ENCODE measurements at places on chromosomes 3 and 15.

DNA sequence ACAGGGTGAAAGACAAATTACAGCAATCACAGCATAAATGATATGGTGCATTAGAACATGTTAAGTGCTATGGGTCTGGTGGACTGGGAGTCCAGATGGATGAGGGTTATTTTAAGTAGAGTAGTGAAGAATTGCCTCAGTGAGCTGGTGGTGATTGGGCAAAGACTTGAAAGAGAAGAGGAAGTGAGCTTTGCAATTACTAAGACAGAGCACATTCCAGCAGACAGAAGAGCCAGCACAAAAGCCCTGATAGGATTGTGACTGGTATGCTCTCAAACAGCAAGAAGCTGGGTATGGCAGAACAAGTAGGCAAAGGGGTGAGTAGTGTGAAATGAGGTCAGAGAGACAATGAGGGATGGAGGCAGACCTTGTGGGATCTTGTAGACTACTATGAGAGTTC lies 2.1 kb upstream of the ACKR4 start:
- DNase-seq, result no peak

DNA sequence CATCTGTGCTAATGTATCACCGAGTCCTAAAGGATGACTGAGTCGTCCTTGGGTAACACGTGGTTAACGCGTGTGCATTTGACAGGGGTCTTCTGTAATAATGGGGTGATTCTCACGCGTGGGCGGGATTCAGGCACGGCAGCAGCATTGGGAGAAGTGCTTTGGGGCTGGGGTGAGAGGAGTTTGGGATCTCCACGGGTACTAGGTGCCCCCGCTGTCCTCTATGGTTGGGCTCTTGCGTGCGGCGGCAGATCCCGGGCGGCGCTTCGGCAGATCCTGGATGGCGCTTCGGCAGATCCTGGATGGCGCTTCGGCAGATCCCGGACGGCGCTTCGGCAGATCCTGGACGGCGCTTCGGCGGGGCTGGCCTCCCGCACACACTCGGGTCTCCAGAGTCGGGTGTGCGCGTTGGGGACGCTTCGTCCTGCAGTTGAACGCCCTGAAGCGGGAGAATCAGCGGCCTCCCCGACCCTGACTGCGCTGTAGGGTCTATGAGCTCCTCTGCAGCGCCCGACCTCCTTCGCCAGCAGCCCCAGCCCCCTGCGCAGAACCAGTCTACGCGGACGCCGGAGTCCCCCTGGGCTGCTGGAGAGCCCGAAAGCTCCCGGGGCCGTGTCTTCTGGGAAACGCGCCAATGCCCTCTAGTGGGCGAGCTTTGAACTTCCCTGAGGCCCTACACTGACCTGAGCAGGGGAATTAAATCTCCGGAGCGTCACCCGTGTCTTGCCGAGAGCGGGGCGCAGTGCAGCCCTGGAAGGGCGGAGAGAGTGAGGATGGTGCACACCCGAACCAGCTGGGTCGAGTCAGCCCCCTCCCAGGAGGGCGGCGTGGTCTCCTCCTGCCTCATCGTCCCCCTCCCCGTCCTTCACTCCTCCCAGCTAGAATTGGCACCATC lies 48.1 kb upstream of the EPHB3 start:
- peak; percentile 69 for DNase-seq

- no peak for DNase-seq
Measured at GRCh38 chr15:41512940-41513505, 604 bp downstream of the LTK start.

DNA sequence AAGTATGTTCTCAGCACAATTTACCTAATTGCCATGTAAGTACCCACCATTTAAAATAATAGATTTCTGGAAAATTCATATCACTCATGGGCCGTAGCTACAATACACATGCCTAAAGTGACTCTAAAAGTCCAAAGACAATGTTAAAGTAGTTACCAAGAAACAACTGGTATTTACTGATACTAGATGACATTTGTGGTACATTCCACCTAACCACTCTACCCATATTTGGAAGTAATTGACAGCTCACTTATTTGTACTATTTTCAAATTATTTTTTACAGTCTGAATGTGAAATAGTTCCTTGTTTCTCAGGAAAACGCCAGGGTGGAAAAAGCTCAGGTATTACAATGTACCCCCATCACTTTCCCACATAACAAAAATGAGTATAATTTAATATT lies 573.0 kb downstream of the MECOM start:
- no peak for DNase-seq

GRCh38 chr15:90423801-90424319 lies 35.8 kb downstream of the IQGAP1 start:
- DNase-seq, result no peak

- DNase-seq, result no peak
Measured at GRCh38 chr15:80750575-80750974, 28.6 kb upstream of the CEMIP start.

DNA sequence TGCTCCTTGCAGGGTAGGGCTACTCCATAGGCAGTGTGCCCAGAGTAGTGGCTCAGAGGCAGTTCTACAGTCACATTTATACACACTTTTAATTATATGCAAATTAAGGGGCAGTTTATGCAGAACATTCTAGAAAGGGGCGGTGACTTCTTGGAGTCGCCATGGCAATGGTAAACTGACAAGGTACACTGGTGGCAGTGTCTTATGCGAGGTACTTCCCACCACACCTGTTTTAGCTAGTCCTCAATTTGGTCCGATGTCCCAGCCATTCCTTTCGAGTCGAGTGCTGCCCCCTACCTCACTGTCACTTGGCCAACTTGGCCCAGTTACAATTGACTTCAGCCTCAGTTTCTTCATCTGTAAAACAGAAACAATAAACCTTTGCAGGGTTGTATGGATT lies 3.8 kb upstream of the IRAK2 start:
- DNase-seq, result no peak

GRCh38 chr3:135000465-135000864 lies 205.4 kb downstream of the EPHB1 start:
- DNase-seq, result no peak

GRCh38 chr3:187986514-187986934 lies 167.4 kb upstream of the LPP start:
- DNase-seq, result peak; percentile 19

DNA sequence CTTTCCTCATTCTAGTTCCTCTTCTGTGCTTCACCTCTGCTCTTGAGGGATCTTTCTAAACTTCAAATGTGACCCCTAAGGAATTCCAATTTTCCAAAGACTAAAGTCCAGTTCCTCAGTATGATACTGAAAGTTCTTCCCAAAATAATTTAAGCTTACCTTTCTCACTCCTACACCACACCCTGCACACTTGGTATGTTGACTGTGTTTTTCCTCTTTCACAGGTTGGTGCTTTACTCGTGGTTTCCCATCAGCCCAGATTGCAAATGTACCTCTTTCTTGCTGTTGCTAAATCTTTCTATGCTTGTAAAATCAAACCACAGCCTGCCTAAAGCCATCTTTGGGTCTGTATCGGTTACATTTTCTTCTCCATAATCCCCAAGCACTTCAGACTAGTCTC lies 30.5 kb upstream of the CLDN16 start:
- no peak for DNase-seq

DNA sequence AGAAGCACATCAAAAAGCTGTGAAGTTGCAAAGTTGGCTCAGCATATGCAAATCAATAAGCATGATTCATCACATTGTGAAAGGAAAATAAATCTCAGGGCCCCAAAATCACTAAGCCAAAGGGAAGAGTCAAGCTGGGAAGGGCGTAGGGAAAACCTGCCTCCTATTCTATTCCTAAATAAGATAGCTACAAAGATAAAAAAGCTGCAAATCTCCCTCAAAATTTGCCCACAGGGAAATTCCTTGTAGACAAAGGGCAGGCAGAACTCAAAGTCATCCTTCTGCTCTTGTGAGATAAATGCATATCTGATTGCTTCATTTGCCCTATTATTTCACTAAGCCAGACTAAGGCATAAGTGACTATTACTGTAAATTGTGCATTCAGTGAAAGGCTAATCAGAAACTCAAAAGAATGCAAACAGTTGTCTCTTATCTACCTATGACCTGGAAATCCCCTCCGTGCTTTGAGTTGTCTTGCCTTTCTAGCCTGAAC lies 30.5 kb upstream of the CCNL1 start:
- DNase-seq, result no peak

Measured in HCT116 (cell line).